ENCODE measurements at places on chromosomes 7 and 10.
A peak's percentile ranks its signal among the peaks of the same experiment; 100 is the strongest.

- no peak for DNase-seq
Observed at GRCh38 chr7:128389618-128390329, 20.0 kb downstream of the IMPDH1 start.

DNA sequence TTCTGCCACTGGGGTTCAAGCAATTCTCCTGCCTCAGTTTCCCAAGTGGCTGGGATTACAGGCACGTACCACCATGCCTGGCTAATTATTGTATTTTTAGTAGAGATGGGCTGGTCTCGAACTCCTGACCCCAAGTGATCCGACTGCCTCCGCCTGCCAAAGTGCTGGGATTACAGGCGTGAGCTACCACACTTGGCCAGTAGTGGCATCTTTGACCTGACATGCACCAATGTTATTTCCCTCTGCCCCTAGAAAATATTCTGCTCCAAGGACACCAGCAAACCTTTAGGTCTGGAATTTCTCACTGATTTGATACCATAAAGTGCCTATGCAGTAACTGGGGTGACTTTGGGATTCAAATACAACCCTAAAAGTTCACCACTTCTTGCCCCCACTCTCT is 179.4 kb downstream of the ARID5B start:
- no peak for DNase-seq

DNA sequence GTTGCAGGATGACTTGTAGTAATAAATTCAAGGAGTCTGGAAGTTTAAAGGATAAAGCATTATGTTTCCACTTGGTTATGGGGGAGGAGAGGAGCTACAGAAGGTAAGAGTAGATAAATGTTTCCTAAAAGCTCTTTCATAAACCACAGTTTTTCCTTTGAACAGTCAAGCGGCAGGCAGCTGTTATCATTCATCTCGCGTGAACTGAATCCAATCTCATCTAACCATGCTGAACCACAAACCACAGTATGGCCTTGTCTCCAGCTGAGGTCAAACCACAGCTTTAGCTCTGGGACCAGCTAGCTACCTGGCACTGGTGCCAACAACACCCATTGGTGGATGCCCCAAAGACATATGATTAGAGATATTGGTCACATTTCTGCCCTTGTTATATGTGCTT is 63.3 kb downstream of the NOC3L start:
- no peak for DNase-seq

DNA sequence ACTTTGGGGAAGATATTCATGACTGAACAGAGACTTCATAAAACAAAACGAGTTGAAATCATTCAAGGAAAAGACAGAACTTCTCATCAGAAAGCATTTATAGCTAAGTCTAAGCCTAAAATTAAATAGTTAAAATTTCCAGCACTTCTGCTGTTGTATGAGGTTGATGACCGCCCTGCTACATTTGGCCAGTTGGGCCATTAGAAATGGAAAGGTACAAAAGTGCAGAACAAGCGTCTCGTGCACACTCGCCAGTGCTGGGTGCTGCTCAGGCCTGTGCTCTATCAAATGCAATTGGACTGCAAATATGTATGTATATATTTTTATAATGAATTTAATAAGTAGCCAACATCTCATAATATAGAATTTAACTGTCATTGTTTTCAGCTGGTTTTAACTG is 34.4 kb upstream of the RNF32 start:
- DNase-seq: no peak

GRCh38 chr7:2165610-2166594 is 66.8 kb downstream of the MAD1L1 start:
- DNase-seq: no peak

DNA sequence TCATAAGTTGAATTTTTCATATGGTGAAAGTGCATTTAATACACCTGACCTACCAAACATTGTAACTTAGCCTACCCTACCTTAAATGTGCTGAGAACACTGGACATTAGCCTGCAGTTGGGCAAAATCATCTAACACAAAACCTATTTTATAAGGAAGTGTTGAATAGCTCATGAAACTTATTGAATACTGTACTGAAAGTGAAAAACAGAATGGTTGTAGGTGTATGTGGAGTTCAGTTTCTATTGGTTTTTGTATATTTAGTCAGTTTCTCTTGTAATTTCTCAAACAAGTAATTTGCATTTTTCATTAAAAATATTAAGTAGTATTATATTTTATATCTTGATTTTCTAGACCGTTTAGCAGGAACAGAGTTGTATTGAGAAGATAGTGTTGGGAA is 15.3 kb downstream of the CCDC7 start:
- no peak for DNase-seq

DNA sequence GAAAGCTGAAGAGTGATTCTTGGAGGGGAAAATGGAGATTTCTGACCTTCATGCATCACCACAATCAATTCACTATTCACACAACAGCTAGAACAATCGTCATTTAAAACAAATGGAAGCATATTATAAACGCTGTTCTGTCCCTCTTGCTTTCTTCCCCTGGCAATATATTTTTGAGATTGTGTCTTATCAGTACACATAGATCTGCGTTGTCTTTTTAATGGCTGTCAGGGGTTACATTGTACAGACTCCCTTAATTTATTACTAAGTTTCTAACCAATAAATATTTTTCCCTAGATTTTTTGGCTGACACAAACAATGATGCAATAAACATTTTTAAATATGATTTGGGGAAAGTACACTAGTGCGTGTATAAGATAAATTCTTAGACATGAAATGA is 1115.7 kb upstream of the C7orf33 start:
- no peak for DNase-seq

GRCh38 chr10:480498-480927 is 209.0 kb downstream of the DIP2C start:
- no peak for DNase-seq

DNA sequence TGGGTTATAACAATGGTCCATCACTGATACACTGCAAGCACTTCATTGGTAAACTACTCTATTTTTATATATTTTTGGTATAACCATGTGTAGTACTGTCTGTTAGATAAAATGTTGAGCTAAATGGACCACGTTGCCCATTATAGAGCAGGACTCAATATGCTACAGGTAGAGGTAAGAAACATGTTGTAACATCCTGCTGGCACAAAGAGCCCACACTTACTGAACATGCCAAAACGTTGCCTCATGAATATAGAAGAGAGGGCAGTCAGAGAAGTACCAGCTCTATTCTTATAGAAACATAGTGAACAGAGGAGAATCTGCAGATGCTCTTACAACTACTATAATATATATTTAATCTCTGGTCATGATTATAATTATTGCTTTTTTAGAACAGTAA is 18.4 kb upstream of the MET start:
- DNase-seq: peak; percentile 50

DNA sequence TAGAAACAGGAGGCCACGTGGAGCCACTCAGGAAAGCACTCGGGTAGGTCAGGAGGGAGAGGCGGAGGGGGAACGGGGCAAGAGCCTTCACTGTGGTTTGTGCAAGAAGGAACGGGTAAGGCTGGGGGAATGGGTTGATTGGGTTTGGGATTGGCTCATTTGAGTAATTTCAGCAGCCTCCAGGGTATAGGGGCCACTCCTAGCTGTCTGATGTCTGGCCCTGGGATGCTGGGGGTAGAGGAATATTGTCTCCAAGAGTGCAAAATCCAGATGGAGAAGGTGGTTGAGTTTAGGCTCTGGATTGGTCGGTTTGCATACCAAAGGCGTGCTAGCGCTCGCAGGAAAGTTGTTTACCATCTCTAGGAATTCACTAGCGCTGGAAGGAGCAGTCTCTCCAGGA is 47.2 kb downstream of the MYL10 start:
- peak; percentile 40 for DNase-seq

DNA sequence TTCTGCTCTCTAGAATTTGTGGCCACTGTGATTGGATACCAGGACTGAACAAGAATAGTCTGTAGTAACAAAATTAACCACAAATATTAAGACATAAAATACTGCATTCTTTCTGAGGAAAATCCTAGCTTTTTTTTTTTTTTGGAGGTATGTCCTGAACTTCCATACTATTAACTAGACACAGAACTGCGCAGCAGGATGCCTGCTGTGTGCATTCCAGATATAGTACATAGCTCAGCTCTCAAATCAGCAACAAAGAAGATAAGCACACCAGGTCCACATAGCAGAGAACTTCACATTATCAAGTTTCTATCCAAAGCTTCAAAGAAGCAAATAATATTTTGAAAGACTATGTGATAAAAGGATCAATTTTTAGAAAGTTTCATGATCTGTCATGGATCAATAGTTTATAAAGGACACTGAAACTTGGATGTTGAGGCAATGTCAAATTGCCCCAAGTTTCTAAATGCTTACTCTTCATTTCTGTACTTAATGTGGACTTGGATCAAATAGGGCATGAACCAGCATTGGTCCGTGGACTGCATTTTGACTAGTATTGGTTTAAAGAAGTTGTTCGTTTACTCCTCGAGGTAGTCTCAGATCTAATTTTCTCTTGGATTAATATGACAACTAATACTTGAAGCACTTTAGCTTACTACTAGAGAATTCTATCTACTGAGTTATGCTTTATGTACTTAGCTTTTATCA is 15.4 kb downstream of the NAMPT start:
- DNase-seq: no peak

DNA sequence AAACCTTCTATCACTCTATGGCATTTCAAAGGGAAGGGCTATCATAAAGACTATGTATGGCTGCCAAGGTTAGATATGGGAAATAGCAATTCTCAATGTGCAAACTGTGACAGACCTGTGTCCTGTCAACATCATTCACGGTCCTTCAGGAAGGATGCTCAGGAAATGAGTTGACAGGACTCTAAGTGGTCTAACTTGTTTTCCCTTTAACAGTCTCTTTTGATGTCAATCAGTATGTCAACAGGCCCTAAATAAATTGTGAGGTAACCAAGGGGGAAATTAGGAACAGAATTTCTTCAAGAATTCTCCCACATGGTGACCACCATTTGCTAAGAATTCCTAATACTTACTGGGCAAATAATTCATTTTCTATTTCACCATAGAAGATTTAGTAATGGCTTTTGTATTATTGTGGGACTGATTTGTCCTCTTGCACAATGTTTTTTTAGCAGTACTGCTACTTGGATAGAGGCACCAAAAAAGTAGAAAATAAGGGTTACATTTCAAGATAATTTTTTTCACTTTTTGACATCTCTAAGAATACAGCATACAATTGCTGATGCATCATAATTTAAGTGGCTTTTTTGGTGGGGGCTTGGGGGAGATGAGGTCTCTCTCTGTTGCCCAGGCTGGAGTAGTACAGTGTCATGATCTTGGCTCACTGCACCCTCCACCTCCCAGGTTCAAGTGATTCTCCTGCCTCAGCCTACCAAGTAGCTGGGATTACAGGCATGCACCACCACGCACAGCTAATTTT is 275.8 kb downstream of the CACNA2D1 start:
- no peak for DNase-seq

GRCh38 chr7:139953229-139953628 is 109.5 kb downstream of the PARP12 start:
- DNase-seq: no peak

DNA sequence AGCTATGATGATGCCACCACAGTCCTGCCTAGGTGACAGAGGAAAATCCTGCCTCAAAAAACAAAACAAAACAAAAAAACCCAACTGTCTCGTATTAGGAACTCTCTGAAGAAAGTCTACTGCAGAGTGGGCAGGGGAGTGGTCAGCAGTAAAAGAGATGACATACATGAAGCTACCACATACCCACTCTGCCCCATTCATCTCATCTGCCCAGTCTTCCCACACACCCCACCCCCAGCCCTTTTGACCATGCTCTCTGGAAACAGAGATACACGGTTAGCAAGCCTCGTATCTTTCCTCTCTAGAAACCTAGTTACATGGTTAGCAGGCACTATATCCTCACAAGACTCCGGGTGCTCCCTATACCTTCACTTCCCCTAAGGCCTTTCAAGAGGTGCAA is 8.3 kb downstream of the SLC37A3 start:
- DNase-seq: no peak

DNA sequence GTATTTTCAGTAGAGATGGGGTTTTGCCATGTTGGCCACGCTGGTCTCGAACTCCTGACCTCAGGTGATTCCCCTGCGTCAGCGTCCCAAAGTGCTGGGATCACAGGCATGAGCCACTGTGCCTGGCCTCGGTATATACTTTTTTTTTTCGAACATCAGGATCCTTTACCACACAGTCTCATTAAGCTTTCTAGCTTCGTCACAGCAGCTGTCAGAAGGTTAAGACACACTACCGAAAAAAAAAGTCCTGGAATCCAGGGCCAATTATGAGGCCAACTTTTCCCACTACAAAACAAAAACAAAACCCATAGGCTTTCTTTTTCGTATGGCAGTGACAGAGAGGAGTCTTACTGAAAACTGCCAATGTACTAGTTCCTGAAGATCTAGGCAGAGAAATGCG is 30.7 kb downstream of the ZC3HC1 start:
- DNase-seq: no peak

DNA sequence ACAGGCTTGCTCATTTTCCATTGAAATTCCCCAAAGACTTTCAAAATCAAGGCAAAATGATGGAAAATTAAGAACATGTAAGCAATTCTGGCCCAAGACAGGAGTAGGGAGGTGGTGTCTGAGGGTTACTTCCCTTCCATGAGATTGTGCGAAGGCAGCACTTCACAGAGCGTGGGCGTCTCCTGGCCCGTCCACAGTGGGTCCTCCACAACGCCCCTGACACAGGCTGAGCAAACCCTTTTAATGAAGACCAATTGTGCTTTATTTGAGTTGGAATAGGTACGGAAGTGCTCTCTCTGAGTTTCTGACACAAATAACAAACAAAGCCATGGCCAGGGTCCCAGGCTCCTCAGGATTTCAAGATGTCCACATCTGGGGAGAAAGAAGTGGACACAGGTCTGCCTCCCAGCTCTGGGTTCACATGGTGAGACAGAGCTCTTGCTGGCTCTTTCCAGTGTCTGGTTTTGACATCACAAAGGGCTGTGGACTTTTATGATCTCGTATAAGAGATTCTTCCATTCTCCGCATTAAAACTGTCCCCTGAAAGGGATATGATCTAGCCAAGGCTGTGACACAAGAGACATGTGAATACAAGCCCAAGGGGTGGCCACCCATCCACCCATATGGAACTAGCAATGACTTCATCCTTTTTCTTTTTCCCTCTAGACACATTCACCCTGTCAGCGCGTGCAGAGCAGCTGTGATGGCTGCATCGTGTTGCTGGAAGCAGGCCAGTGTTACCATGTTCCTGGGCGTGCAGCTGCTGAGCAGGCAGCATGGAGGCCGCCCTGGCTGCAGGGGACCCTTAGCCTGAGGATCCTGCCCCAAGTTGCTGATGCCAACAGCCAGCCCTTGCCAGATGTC is 145.6 kb downstream of the ADAM12 start:
- no peak for DNase-seq

- DNase-seq: no peak
Observed at GRCh38 chr10:53013201-53013810, 240.7 kb upstream of the MBL2 start.

- no peak for DNase-seq
Observed at GRCh38 chr10:96992721-96993120, 160.6 kb downstream of the LCOR start.

GRCh38 chr10:48406204-48406603 is 99.7 kb downstream of the MAPK8 start:
- no peak for DNase-seq

- DNase-seq: no peak
Observed at GRCh38 chr7:87599336-87599735, 1.3 kb downstream of the ABCB1 start.

- peak; percentile 52 for DNase-seq
Observed at GRCh38 chr10:5291501-5292195, 73.1 kb upstream of the UCN3 start.

GRCh38 chr10:126561294-126561920 is 109.1 kb downstream of the C10orf90 start:
- DNase-seq: no peak
